Psoas muscle (tissue), 8 donors: ENCODE measurements at places on chromosomes 3 and 15. TPM values are rescaled to one million over a fixed set of nuclear protein-coding genes. Genes with fewer than 3 reads are reported as not detected.

Gene CDV3
- 444 TPM for total RNA-seq

Gene SKIC8
- total RNA-seq, result 17.7 TPM

Gene GATM
- 21.3 TPM for total RNA-seq

Gene GOLGA8G
- total RNA-seq, result not detected

Gene USF3
- 31.2 TPM for total RNA-seq

Gene PDCD10
- 16.4 TPM for total RNA-seq

Gene CLDN18
- total RNA-seq, result not detected

Gene CLEC3B
- total RNA-seq, result 13.3 TPM

Gene IL17RB
- total RNA-seq, result 0.46 TPM

Gene CRYGS
- 0.37 TPM for total RNA-seq

Gene C3orf22
- total RNA-seq, result not detected

Gene ISLR
- 5.1 TPM for total RNA-seq

Gene CORO2B
- total RNA-seq, result 1.4 TPM

Gene INSYN1
- total RNA-seq, result 4.8 TPM

Gene LMCD1
- total RNA-seq, result 340 TPM

Gene DUOX1
- total RNA-seq, result 0.64 TPM

Gene MED12L
- 0.36 TPM for total RNA-seq

Gene HIGD2B
- not detected for total RNA-seq

Gene FHIT
- total RNA-seq, result 10.4 TPM

Gene STX19
- not detected for total RNA-seq

Gene BBX
- 16.2 TPM for total RNA-seq

Gene PLCH1
- 0.62 TPM for total RNA-seq

Gene BFSP2
- not detected for total RNA-seq

Gene CASR
- not detected for total RNA-seq

Gene NME9
- total RNA-seq, result 1.5 TPM

Gene FGF7
- 7.0 TPM for total RNA-seq

Gene IGSF11
- 4.2 TPM for total RNA-seq

Gene SCG5
- not detected for total RNA-seq

Gene ACKR4
- total RNA-seq, result not detected

Gene TEX9
- total RNA-seq, result 0.73 TPM

Gene ESYT3
- total RNA-seq, result 2.6 TPM

Gene SLC51A
- total RNA-seq, result 0.39 TPM

Gene RTF1
- total RNA-seq, result 40.3 TPM

Gene TM4SF18
- 2.7 TPM for total RNA-seq

Gene SI
- total RNA-seq, result not detected

Gene REC114
- total RNA-seq, result not detected

Gene SNTN
- not detected for total RNA-seq

Gene PLA2G4E
- 0.24 TPM for total RNA-seq

Gene BLOC1S6
- 23.7 TPM for total RNA-seq

Gene SLC2A2
- total RNA-seq, result not detected

Gene TRH
- total RNA-seq, result not detected

Gene LNP1
- total RNA-seq, result 2.1 TPM

Gene GPR171
- not detected for total RNA-seq

Gene NLGN1
- 0.94 TPM for total RNA-seq

Gene PLD1
- total RNA-seq, result 3.0 TPM

Gene GOLGA8O
- total RNA-seq, result not detected

Gene USP8
- total RNA-seq, result 42.9 TPM

Gene PLAAT1
- total RNA-seq, result 25.7 TPM

Gene PLA2G4B
- total RNA-seq, result 2.1 TPM

Gene AHSG
- total RNA-seq, result not detected

Gene TRAT1
- 0.15 TPM for total RNA-seq

Gene MME
- total RNA-seq, result 40.1 TPM

Gene CAMK1
- total RNA-seq, result 7.2 TPM

Gene ECT2
- total RNA-seq, result 4.5 TPM

Gene KBTBD13
- total RNA-seq, result 1.8 TPM

Gene FRMD4B
- 2.9 TPM for total RNA-seq
